Suprapubic skin (tissue), 4 donors: ENCODE measurements at places on chromosomes 3 and 15.

- DNase-seq = no peak
Observed at GRCh38 chr3:67292356-67293121, 294.4 kb downstream of the KBTBD8 start.

GRCh38 chr15:98648654-98649471 is 524 bp downstream of the IGF1R start:
- DNase-seq = no peak

DNA sequence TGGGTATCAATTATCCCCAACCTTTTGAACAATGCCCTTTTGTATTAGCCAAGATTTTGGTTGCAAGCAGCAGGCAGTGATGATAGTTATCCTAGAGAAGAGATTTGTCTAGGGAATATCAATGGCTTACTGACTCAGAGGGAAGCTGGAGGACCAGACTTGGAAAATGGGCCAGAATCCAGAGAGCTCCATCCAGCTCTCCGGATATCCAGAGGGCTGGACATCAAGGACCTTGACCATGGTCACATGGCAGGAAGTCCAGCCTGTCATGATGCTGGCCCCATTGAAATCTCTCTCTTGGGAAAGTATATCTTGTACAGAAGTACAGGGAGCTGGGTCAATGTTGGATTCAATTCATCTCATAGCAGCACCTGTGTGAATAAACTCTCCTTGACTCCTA is 148.5 kb upstream of the PDZRN3 start:
- DNase-seq = no peak

GRCh38 chr15:28897861-28898585 is 12.2 kb downstream of the APBA2 start:
- DNase-seq = no peak

- DNase-seq = no peak
Observed at GRCh38 chr3:133152056-133152455, 113.9 kb downstream of the TMEM108 start.

DNA sequence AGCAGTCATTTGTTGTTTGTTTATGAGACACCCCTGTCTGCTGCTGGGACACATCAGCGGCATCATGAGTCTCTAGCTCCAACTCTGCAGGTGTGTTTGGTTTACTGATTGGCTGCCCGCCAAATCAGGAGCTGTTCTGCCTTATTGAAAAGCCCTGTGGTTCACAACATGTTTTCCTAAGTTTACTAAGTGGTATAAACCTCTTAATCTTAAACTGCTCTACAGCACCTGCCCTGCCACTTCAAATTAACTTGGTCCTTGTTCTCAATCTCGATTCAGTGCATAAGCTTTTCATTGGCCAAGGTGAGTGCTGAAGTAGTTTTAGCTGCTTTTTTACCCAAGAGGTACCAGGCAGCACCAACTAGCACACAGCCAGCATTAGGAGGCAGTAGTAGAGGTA is 77.8 kb upstream of the WDR72 start:
- no peak for DNase-seq

DNA sequence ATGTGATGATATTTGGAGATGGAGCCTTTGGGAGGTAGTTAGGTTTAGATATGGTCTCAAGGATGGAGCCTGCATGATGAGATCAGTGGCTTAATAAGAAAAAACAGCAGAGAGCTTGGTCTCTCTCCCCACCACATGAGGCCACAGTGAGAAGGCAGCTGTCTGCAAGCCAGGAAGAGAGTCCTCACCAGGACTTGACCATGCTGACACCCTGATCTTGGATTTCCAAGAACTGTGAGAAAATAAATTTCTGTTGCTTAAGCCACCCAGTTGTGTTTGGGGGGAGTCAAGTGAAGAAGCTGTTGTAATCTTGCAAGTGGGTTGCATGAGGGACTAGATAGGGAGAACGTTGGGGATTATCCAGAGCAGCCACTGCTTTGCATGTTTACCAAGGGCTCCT is 62.3 kb upstream of the TNFAIP8L3 start:
- DNase-seq = no peak

- DNase-seq = no peak
Observed at GRCh38 chr3:98612996-98613517, 19.6 kb upstream of the CPOX start.

DNA sequence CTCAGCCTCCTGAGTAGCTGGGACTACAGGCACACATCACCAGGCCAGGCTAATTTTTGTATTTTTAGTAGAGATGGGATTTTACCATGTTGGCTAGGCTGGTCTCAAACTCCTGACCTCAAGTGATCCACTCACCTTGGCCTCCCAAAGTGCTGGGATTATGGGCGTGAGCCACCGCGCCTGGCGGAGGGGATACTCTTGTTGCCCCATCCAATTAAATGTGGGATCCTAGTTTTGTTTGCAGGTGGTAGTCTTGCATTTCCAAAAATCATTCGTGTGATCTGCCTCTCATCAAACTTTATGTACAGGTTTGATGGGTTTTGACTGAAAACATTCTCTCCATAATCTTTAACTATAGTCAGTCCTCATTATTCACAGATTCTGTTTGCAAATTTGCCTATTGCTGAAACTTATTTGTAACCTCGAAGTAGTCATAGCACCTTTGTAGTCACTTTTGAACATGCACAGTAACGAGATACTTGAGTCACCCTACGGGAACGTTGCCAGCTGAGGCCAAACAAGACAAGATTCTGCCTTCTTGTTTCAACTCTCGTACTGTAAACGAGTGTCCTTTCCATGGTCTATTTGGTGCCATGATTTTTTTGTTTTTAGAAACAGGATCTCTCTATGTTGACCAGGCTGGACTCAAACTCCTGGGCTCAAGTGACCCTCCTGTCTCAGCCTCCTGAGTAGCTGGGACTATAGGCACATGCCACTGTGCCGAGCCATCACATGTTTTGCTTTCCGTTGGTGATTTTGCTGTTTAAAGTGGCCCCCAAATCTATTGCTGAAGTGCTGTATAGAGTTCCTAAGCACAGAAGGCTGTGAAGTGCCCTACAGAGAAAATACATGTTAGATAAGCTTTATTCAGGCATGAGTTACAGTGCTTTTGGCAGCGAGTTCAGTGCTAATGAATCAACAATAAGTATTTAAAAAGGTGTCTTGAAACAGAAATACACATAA is 8.1 kb upstream of the MAPK6 start:
- no peak for DNase-seq

DNA sequence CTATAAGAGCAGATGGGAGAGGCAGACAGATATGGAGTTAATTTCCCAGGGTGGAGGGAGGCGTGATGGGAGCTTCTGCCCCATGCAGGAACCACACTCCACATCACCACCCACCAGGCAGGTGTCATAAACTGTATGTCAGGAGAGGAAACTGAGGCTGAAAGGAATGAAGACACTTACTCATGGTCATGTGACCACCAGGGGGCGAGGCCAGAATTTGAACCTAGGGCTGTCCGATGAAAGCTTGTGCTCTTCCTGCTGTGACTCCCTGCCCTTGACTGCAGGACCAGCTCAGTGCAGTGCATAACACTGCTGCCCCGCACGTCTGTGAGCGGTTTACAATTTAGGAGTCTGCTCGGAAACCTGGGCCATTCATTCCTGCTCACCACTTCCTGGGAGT is 28.8 kb downstream of the NUP210 start:
- DNase-seq = no peak

- no peak for DNase-seq
Observed at GRCh38 chr15:54029081-54029480, 50.8 kb downstream of the UNC13C start.

GRCh38 chr15:91974321-91974720 is 120.8 kb downstream of the SLCO3A1 start:
- DNase-seq = no peak

DNA sequence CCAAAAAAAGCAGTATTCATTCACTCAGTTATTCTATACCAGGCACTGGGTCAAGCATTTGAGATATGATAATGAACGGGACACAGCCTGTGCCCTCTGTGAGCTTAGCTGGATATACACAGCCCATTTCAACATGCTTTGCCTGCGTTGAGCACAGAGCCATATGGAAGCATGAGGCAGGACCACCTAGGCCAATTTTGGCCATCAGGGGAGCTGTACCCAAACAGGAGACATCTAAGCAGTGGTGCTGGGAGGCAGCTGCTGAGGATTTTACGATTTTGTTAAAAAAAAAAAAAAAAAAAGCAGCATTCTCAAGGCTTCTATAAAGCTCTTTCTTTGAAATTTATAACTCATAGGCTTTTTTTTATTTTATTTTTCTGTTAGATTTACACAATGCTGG is 87.2 kb upstream of the SLC2A2 start:
- DNase-seq = no peak

GRCh38 chr3:32882603-32883025 is 64.8 kb downstream of the TRIM71 start:
- DNase-seq = no peak

DNA sequence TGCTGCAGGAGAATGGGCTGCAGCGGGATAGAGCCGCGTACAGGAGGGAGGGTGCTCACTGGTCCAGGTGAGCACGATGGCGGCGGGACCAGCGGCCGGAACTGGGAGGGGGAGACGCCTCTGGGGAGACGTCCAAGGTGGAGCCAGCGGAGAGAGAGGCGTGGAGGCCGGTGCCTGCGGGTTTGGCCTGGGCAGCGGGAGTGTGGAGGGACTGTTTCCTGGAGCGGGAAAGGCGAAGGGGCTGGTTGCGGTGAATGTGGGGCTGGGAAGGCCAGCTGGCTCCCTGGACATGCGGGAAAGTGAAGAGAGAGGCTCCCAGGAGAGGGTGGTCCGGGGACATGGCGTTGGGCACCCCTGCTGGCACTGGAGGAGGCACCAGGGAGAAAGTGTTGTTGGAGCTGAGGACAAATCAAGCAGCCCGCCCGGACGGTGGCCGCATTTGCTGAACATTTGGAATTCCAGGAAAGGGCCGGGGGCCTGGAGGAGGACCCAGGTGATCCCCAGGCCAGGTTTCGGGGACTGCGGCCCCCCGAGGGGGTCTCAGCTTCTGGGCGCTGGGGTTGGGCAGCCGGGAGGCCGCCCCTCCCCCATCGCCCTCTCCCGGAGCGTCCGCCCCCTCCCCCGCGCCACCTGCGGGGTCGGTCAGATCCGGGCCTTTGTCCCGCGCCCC is 34.3 kb downstream of the DNAJB8 start:
- no peak for DNase-seq

DNA sequence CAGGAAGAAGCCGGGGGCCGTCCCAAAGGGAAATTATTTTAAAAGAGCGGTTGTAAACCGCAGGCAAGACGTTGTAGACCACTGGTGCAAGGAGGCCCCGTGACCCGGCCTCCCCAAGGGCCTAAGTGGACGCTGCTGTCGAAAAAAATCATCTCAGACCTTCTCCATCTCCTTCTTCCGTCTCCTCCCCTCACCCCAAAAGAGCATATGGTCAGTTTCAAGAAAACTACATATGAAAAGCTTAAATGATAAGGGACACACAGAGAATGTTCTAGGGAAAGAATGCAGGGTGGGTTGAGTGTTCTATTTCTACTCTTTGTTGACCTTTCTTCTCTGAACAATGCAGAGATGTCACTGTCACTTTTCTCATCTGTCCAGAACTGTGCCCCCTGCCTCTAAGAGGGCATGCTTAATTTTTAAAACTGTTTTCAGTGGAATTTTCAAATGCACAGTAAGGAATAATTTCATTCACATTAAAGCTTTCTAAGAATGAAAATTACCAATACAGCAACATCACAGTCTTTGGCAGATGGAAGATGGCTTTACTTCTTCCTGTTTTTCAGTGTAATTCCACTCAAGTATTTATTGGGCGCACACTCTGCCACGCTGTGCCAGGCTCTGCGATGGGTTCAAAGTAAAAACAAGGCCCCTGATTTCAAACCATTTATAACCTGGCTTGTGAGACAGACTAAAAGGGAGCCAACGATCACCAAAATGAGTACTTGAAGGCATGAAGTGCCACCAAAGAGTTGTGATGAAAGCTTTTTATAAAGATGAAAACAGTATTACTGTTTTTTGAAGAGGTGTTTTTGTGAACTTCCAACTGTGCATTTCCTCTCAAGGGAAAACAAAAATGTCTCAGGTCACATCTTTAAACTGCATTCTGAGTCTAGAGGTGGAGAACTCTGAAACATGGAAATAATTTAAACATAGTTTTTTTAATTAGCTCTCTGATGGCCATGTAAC is 891 bp upstream of the TOP2B start:
- no peak for DNase-seq

- no peak for DNase-seq
Observed at GRCh38 chr15:49460411-49460941, 37.4 kb downstream of the FGF7 start.

GRCh38 chr3:113844622-113845222 is 6.1 kb downstream of the GRAMD1C start:
- DNase-seq = no peak

DNA sequence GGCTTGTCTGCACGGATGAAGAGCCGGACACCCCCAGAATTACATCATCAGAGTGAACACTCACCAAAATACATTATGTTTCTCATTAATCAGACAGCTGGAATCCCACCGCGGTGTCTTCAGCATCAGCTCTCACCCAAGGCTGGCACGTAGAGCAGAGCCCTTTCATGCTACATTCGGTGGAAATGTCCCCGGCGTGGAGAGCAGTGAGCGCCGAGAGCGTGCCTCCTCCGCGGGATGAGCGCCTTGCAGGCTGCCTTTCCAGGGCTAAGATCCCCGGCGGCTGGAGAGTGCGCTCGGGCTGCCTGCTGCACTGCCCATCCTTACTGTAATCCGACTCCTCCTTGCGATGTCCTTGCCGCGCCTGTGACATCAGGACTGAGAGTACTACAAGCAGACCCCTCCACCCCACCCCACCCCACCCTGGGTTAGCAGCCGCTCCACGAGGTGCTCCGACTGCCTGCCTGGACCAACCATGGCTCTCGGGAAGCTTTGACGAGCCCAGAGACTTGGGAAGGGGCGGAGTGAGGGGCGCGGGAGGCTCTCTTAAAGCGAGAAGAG is at the start of gene ZNF385D:
Gene ZNF385D (minus strand): TSS at position 380 of the 561 bp plus-strand sequence. CDS start 294 bp downstream, at position 86.
- peak; percentile 83 for DNase-seq

DNA sequence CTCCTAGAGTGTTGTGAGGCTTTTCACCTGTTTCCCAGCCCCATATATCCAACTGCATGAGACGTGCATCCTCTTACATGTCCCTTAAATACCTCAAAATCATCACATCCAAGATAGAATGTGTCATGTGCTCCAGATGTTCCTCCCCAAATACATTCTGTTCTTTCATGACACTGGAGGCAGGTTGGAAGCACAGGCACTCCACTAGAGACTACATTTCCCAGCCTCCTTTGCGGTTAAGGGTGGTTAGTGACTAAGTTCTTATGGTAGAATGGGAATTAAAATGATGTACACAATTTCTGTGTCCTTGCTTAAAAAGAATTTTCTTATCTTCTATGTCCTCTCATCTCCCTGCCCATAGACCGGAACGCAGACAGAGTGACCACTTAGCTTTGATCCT is 34.3 kb downstream of the TMEM40 start:
- no peak for DNase-seq
